Cerebellar nuclear complex (tissue), 1 donor: ENCODE measurements at places on chromosomes 16 and 17.
A peak's percentile ranks its signal among the peaks of the same experiment; 100 is the strongest.

GRCh38 chr16:21654466-21654865 is 2.1 kb upstream of the IGSF6 start:
- no peak for DNase-seq

GRCh38 chr17:60372790-60373483 is 19.0 kb downstream of the USP32 start:
- DNase-seq: no peak

- no peak for DNase-seq
Measured at GRCh38 chr17:80468781-80469493, 7.5 kb downstream of the NPTX1 start.

DNA sequence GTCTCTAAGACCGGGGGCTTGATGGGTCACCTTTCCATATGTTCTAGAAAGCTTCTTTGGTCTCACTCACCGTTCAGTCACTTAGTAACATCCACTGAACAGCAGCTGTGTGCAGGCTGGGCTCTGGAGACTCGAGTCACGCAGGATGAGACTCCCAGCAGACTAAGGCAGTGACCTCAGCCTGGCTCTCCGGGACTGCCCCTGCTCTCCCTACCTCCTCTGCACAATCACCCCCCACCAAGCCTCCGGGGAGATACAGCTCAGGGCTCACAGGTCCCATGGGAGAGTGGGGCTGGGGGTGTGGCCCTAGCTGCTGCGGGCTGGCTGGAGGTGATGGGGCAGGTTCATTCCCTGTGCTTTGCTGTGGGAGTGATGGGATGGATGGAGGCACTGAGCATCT is 14.1 kb downstream of the FLYWCH2 start:
- no peak for DNase-seq

- no peak for DNase-seq
Measured at GRCh38 chr17:35486920-35487732, 38.6 kb upstream of the SLFN13 start.

DNA sequence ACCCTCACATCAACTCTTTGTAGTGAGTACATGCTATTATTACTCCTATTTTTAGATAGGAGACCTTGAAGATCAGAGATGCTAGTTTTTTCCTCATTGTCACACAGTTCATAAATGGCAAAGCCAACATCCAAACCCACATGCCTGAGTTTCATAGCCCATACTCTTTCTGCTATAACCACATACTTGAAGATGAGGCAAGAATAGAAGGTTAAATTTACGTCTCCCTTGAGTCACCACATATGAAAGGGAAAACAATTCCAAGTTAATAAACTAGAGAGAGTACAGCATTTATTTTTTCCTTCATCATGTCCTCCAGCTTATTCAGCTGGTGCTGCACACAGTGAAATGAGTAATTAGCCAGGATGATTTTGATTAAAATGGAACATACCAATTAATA is 23.7 kb downstream of the NUDT7 start:
- no peak for DNase-seq

DNA sequence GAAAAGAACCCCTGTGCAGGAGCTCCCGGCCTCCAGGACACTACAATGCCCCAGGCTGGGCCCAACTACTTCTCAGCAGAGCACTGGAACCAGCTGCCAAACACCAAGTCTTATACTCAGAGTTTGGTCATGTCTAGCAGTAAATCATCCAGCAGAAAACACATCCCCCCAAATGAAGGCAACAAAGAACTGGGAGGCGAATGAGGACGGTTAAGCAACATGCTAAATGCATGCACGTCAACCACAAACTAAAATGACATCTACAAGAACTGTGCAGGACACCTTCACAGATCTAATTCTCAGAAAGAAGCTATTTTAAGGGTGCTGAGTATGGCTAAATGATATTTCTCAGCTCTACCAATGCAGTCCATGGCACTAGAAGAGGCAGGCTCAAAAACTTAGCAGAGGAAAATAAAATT is 7.6 kb upstream of the IRX5 start:
- no peak for DNase-seq

GRCh38 chr17:67491009-67491680 is 114.1 kb downstream of the PITPNC1 start:
- no peak for DNase-seq

DNA sequence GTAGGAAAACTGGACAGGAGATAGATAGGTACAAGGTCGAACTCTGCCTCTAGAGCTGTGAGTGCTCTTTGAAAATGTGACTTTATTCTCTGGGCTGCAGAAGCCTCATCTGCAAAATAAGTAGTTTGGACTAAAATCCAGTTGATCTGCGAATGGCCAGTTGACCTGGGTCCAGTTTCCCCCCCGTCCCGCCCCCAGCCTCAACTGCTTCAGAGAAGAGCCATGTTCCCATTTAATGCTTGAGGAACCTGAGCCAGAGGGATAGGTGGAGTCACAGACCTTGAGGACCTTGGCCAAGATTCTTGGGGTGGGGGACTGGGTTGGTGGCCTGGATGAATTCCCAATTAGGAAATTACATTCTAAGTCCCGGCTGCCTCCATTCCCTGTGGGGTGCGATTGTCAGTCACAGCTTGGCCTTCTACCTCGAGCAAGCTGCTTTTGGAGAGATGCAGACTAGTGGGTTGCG is 14.1 kb downstream of the TBX2 start:
- DNase-seq: no peak

DNA sequence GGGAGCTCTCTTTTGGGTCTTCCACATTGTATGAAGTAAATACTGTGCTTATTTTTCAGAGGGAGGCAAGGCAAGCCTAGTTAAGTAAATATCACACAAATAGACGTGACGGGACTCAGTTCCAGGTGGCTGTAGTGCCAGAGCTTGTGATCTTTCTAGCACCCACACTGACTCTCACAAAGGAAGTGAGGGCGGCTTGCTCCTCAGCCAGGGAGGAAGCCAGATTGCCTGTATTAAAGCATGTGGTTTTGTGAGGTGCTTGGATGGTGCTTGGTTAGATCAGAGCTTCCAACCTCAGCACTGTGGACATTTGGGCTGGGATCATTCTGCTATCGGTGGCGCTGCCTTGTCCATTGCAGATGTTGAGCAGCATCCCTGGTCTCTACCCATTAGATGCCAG is 80.1 kb downstream of the VAT1L start:
- DNase-seq: no peak

DNA sequence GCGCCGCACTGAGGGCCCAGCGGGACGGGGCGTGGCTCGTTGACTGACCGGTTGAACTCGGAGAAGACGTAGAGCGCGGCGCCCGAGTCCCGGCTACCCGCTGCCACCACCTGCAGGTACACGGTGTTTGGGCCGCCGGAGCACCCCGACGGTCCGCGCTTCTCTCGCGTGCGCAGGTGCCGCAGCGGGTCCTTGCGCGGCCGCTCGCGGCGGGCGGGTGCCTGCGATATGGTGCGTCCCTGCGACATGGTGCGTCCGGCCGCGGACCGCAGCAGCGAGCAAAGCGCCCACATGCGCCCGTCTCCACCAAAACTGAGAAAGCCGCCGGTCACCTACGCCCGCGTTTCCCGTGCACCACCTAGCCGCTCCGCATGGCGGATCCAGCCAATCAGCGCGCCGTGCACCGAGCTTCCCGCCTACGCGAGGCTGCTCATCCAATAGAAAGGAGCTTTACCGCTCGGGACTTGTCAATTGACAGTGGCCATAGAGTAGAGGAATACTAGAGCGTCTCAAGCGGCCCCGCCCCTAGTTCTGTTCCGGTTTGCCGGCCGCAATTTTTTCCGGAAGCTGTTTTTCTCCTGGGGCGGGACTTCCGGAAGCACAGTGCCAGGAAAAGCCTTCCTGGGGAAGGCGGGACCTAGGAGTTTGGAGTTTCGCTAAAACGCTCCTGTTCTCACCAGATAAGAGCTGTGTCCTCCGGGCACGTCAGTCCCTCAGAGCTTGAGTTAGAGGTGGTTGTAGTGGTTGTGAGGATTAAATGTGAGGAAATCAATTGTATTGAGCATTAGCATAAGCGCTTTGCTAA is at the start of gene ELAC2:
Gene ELAC2, minus strand, starts transcription at position 373 of the 805 bp plus-strand sequence. Its CDS starts 80 bp downstream, at position 293.
- peak; percentile 86 for DNase-seq

GRCh38 chr17:17523731-17524490 is 27.7 kb upstream of the RASD1 start:
- no peak for DNase-seq

DNA sequence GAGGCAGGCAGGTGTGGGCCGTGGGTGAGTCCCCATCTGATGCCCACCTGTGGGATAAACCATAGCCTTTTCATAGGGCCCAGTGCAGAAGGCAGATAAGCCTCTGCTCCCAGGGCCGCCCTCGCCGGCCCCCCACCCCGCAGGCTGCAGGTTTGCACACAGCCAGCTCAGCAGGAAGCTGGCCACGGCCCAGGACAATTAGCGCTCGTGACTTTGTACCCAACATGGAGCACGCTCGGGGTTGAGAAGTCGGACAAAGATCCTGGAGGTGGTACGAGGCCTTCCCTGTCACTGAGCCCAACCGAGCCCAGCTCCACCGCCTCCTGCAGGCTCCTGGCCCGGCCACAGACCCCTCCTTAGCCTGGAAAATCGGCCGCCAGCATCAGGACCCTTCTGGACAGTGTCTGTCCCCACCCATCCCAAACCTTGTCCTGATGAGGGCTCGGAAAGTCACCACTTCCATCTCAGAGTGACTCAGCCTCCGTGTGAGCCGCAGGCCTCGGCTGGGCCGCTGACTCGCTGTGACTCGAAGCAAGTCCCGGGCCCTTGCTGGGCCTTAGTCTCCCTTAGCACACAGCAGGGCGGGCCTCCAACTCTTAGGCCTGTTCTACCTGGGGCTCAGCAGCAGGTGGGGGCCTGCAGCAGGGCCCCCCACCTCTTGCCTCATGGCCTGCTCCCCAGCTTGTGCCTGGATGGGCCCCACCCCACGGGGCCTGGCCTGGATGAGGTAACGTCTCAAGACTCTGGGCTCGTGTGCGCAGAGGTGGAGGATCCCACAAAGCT is 22.7 kb downstream of the FAM83G start:
- no peak for DNase-seq

DNA sequence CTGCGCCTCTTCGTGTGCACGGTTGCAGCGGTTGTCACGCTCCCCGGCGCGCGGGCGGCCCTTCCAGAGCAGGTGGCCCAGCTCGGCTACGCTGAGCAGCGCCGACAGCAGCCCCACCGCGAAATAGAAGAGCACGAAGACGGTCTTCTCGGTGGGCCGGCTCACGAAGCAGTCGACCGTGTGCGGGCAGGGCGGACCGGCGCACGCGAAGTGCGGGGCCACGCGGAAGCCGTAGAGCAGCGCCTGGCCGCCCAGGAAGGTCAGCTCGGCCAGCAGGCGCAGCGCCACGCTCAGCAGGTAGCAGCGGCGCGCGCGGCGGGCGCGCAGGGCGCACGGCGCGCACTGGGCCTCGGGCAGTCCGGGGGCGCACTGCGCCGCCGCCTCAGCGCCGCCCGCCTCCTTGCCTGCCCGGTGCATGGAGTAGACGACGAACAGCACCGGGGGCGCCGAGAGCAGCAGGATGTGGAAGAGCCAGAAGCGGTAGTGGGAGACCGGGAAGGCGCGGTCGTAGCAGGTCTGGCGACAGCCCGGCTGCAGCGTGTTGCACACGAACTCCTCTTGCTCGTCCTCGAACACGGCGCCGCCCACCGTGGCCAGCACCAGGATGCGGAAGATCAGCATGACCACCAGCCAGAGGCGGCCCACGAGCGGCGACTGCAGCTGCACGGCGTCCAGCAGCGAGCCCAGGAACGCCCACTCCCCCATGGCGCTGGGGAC is 1.3 kb downstream of the GJD3 start:
- DNase-seq: no peak

- DNase-seq: no peak
Measured at GRCh38 chr17:55706808-55707773, 15.6 kb downstream of the TMEM100 start.

GRCh38 chr16:70432723-70433457 is 6.0 kb downstream of the ST3GAL2 start:
- no peak for DNase-seq

DNA sequence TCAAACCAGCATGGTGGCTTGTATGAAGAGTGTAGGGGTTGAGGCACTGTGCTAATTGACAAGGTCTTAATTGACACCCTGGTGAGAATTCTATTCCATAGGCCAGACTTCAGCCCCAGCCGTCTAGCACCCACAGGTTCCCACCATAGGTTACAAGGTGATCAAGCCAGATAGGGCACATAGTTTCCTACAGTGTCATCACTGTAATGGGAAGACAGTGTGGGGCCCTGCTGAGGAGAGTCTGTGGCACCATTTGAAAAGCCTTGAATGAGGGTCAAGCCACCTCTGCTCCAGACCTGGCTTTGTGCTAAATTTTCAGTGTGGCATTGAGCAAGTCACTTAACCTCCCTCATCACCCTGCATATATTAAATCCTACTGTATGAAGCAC is 36.2 kb downstream of the YPEL2 start:
- DNase-seq: no peak

- DNase-seq: no peak
Measured at GRCh38 chr17:1179818-1180742, at the start of gene ABR. Gene ABR, minus strand, starts transcription at chr17:1179981. Its CDS starts 254 bp downstream, at chr17:1179727.

- DNase-seq: no peak
Measured at GRCh38 chr17:63698886-63699637, 863 bp downstream of the LIMD2 start.

- DNase-seq: no peak
Measured at GRCh38 chr17:13542636-13543035, 59.1 kb downstream of the HS3ST3A1 start.

GRCh38 chr17:46875849-46876352 is 24.5 kb downstream of the WNT9B start:
- no peak for DNase-seq

- DNase-seq: no peak
Measured at GRCh38 chr17:9676084-9676483, 30.8 kb downstream of the USP43 start.

GRCh38 chr16:49578435-49579024 is 204.9 kb downstream of the C16orf78 start:
- DNase-seq: no peak

DNA sequence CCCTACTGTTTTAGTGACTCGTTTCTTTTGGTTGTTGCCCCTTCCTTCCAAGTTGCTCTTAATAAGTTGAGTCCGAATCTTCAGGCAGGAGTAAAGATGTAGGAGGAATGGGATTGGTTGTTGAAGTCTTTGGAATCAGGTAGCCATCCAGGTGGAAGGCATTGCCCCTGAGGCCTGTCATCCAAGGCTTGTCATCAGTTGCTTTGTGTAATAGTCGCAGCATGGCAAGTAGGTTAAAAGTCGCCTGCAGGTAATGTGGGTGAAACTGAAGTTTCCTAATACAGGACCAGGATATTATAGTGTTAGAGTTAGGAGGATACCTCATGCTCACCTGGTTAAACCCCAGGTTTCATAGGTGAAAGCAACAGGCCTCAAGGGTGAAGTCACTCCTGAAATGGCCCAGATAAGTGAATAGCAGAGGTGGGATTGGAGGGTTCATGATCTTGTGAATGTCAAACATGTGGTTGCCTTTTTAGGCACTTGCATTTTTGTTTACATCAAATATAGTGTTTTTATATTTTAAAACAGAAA is 934 bp downstream of the PCTP start:
- no peak for DNase-seq
